ENCODE measurements at places on chromosomes 1 and 21.

DNA sequence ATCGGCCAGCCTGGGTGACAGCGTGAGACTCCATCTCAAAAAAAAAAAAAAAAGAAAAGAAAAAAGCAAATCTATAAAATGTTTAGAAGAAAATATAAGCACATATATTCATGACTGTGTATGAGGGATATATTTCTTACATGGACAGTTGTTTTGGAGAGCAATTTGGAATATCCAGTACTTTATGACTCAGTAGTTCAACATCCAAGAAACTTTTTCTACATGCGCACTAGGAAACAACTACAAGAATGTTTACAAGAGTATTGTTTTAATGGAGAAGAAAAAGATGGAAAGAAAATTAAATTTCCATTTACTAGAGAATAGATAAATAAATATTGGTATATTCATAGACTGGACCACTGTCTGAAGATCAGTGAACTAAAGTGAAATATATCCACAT, 77.5 kb downstream of the MAST2 start:
- DNase-seq, result no peak

DNA sequence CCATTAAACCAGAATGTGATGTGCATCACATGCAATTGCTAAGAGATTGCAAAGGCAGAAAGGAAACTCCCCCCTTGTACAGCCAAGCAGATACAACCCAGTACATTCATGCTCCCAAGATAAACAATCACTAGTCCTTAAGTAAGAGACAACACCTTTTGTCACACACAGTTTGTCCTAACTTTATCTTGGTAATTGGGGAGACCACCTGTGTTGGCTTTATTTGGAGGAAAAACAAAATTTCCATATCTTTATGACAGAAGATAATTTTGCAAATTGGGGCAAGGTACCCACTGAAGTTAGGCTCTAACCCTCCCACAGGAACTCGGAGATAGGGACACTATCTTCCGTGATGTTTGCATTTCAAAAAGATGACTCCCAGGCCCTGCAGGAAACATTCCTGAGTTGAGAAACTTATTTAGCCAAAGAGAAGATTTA, 175.0 kb upstream of the TNR start:
- no peak for DNase-seq

DNA sequence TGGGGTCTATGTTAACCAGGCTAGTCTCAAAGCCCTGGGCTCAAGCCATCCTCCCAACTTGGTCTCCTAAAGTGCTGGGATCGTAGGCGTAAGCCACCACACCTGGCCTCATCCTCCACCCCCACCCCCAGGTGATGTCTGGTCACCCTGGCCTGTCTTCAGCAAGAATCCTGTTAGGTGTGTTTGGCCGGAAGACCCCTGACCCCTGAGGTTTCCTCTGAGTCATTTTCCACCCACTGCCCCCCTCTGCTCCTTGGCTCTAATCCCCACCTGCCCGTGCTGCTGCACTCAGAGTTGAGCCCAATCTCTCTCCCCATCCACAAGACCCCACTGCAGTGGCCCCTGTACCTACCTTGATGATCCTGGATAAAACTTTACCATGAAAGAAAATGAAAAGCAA, 25.2 kb downstream of the SLC66A1 start:
- DNase-seq, result no peak

DNA sequence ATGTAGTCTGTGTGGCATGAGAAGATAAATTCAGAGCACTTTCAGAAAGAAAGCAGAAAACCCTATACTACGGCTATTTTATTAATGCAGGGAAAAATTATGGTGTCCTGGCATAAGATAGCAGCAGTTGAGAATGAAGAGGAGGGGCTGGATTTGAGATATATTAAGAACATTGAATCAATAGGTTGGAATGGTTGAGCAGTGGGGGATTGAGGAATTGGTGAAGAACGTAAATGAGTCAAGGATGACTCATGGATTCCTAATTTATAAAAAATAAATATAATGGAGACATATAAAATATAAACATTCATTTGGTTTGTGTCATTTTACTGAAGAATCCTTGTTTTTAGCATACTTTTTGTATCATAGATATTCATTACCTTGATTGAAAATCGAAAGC, 234.3 kb upstream of the ADAMTS5 start:
- DNase-seq, result no peak

DNA sequence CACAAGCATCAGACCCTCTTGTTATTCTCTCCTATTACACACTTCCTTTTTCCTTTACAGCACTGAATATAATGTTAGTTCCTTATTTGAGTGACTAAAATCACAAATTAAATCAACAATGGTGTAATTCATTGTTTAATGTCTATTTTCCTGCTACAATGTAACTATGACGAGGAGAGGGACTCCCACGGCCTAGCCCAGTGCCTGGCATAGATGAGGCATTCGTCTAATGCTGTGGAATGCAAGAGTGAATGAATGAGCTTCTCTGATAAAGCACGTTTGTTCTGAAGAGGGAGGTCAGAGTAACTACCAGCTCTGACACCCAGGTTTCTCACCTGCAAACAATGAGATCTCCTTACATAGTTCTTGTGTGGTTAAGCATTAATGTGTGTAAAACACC, 479.4 kb downstream of the OMA1 start:
- no peak for DNase-seq

DNA sequence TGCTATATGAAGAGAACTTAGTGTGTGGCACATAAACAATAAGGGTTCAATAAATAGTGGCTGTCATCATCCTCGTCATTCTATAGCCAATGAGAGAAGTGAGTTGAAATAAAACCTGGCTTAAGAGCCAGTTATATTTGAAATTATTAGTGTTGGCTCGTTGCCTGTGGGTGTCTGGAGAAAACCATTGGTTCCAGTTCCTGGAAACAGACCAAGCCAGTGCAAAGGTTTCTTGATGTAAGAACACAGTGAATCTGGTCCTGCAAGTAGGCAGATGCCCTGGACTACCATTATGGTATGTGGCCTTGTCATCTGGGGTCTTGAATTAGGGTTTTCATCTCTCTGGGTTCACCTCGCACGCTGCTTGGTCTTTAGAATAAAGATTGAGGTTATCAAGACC, 43.3 kb downstream of the URB2 start:
- DNase-seq, result no peak

DNA sequence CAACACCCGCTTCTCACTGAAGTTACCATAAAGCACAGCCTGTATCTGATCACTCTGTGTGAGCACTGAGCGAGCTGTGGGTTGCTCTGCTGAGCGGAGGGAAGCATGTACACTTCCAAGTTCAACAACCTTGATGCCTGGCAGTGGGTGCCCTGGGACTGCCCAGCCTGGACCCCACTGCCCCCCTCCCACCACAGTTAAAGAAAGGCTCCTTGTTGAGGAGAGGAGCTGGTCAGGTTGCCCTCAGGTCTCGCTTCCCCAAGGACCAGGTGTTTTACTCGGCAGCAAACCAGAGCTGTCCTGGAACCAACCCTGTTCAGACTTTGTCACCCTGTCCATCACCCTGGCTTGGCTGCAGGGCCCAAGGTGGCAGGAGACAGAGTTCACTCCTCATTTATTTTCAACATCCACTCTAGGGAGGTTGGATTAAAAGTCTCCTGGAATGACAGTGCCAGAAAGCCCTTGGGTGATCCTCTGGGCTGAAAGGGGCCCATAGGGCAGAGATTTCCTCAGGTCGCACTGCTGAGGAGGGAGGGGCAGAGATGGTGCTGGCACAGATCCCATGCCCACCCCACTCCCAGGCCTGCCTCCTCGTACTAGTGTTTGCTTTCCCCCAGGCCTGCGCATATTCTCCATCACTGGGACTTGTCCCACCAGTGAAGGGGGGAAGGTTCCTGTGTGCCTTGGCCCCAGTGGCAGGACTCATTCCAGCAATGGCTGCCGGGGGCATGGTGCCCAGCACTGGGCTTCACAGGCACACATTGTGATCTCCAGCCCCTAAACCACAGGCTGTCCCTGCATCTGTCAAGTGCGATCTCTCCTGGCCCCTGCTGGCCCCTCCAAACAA, 101.7 kb downstream of the TRABD2B start:
- DNase-seq, result no peak

DNA sequence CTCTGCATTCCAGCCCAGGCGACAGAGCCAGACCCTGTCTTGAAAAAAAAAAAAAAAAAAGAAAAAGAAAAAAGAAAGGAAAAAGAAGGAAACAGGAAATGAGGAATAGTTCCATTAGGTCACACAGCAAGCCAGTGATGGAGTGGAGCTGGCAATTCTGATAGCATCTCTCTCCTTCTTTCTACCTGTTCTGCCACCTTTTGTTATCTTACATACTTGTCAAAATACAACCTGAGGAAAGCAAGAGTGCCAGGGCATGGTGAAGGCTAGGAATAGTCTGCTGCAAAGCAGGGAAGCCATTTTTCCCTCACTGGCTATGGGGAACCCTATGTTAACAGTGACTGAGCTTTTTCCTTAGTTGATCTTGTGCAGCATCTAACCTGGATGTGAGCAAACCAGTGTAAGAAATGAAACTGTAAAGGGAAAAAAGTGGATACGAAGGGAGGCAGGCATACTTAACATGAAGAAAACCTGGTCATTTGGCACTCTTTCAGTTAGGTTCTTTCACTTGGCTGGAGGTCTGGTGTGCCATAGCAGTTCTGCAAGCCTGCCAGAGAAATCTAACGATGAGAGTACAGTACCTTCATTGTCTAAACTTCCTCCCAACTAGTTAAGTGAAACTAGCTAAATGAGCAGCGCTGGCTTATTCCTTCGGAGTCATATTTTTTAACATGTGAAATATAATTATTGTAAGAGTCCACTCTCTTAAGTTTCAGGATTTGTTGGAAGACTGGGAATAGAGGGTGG, 17.9 kb upstream of the THEM5 start:
- DNase-seq, result no peak

DNA sequence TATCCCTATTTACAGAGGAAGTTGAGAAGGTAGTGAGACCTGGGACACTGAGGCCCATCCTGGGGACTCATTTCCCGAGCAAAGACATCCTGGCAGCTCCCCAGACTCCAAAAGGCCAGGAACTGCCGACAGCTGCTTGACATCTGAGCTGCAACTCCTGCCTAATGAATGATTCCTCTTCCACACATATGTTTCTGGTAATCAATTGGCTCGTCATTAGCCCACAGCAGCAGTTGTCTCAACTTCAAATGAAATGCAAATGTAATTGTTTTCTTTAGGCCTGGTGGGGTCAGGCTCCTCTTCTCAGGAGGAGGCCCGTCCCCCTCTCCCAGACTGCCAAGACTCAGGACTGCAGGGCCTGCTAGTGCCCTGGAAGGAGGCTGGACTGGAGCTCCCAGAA, 61.8 kb upstream of the DISP3 start:
- no peak for DNase-seq

DNA sequence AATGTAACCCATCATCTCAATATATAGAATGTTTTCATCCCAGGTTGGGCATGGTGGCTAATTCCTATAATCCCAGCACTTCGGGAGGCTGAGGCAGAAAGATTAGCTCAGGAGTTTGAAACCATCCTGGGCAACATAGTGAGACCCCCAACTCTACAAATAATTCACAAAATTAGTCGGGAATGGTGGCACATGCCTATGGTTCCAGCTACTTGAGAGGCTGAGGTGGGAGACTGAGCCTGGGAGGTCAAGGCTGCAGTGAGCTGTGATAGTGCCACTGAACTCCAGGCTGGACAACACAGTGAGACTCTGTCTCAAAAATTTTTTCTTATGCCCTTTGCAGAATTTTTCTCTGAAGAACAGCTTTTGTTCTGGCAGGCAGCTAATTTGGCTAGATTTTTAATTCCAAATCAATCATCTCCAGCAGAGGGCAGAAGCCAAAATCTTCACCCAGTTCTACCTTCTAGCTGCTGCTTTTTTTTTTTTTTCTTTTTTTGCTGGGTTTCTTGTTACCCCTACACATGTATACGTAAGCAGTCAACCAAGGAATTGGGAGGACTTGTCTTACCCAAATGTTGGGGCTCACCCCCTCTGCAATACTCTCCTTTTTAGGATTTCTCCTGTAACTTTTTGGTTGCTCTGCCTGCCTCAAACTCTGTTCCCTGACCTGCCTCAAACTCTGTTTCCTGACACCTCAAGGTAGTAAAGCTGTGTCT, 2.7 kb upstream of the RAD54L start:
- DNase-seq, result no peak

DNA sequence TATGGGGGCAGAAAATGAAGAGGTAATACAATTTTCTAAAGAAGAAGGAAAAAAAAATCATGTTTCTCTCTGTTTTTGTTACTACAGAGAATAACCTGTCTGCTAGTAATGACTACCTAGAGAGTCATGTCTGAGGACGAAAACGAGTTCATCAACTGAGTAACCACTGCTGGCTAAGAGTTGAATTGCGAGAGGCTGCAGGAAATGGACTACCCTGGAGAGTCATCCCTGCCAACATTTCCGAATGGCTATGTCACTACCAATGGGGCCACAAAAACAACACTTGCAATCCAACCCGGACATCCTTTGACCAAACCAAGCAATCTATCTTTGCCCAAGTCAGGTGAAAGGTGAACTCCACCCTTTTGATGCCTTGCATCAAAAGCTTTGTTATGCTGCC, 120.6 kb downstream of the FCRL5 start:
- DNase-seq, result no peak

- DNase-seq, result no peak
Observed at GRCh38 chr21:24826822-24827221, 780.5 kb downstream of the MRPL39 start.

DNA sequence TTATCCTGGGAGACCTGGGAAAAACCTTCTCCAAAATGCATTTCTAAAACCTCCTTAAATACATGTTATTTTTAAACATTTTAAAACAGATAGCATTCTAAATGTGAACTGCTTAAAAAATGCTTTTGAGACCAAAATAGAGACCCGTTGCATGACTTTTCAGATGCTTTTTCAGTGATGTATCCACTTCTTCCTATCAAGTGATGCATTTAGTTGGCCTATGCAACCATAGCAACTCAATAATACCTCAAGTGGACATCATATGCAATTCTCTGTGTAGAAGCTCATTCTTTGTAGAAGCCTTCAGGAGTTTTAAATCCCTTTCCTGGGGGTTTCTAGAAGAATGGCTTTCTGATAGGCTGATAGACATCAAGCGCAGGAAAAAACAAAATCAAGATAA, 94.5 kb upstream of the RAVER2 start:
- no peak for DNase-seq

DNA sequence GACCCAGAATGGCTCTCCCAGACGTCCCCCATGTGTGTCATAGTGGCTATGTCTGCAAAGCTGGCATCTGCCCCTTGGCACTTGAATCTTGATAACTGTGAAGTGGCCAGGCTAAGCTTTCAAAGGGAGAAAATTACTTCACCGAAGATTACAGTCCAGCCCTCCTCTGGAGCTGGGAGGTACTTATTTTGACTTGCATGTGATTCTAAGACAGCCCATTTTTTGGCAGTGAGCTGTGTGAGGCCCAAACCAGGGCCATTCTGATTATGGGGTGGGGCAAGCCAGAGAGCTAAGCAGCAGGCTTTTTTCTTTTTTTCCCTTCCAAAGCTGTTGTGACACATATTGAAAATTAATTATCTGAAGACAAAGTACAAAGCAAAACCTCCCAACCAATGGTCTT, 42.1 kb upstream of the C8B start:
- DNase-seq, result no peak

- no peak for DNase-seq
Observed at GRCh38 chr1:6343506-6344405, 49.8 kb downstream of the ACOT7 start.

GRCh38 chr1:119953266-119953998, 57.1 kb upstream of the ADAM30 start:
- no peak for DNase-seq

GRCh38 chr1:222821239-222821638, 6.4 kb downstream of the DISP1 start:
- no peak for DNase-seq

Measured in glomerular endothelial cell (primary cell).